ENCODE measurements at places on chromosomes 7 and 10.
A peak's percentile ranks its signal among the peaks of the same experiment; 100 is the strongest.

- DNase-seq, result no peak
Measured at GRCh38 chr10:18136073-18136791, 4.0 kb upstream of the CACNB2 start.

GRCh38 chr7:139116999-139117398 lies 7.5 kb upstream of the ZC3HAV1 start:
- no peak for DNase-seq

DNA sequence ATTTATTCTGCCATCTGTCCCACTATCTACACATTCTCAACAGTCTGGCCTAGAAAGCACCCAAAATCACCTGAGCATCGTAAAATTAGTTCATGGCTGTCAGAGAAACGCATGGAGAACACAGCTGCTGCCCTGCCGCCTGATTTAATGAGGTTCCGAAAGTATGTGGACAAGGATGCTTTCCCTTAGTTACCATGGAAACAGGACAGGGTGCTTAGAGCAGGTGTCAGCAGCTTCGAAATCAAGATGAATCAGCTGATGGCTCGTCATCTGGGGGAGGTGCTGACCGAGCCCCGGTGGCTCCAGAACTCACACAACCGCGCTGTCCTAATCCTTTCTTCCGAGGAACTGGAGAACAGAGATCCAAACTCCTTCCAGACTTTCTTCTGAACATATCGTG lies 151.5 kb downstream of the TEX36 start:
- no peak for DNase-seq

DNA sequence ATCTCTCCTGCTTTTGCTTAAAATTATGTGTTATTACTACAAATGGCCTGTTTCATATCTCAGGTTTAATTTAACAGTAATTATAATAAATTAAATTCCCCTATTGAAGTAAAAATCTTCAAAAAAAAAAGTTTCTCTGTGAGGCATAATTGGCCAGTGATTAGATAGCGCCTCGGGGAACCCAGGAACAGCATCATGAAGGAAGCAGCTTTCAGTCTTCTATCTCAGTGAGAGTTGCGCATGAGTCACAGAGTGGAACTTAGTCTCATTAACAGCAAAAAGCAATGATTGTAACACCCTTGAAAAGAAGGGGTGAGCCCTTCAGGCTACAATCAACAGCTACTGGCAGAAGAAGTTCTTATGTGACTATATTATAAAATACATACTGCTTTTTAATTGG lies 506.2 kb upstream of the ZWINT start:
- DNase-seq, result no peak

DNA sequence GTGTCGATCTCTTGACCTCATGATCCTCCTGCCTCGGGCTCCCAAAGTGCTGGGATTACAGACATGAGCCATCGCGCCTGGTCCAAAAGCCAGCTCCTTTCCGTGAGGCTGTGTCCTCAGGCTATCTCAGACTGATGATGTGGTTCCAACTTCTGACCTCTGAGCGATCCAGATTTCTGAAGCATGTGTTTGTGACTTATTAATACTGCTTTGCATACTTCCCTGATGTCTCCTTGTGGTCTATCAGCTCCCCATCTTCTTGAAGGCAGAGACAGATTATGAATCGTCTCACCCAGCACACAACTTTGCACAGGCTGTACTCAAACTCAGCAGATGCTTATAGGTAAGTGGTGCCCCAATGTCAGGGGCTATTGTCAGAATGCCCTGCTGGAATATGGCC lies 2.0 kb upstream of the PLPP4 start:
- DNase-seq, result no peak

GRCh38 chr10:47361293-47361692 lies 13.1 kb downstream of the RBP3 start:
- no peak for DNase-seq

DNA sequence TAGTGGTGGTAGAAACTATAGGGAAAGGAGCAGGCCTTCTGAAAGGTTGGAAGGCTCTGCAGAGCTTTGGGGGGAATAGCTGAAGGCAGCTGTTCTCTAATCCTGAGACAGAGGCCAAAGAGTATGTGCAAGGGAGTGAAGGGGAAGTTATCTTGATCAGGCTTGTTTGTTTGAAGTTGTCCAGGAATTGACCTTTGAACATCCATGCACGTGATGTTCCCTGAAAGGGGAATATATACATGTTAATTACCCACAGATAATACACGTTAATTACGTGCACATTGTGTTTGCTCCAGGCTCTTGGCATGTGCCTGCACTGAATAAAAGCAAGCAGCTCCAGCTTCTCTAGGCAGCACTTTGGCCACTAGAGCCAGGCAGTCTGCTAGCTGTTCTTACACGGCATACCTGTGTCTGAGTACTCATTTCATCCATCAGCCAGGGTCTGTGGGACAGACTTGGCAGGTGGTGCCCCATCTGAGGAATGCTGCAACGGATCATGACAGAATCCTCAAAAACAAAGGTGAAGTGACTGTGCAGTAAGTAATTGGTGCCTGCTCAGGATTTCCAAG lies 18.0 kb upstream of the STARD3NL start:
- no peak for DNase-seq

- DNase-seq, result no peak
Measured at GRCh38 chr10:5904227-5904626, 14.2 kb downstream of the FBH1 start.

GRCh38 chr10:100100651-100101184 lies 19.0 kb upstream of the CPN1 start:
- no peak for DNase-seq

DNA sequence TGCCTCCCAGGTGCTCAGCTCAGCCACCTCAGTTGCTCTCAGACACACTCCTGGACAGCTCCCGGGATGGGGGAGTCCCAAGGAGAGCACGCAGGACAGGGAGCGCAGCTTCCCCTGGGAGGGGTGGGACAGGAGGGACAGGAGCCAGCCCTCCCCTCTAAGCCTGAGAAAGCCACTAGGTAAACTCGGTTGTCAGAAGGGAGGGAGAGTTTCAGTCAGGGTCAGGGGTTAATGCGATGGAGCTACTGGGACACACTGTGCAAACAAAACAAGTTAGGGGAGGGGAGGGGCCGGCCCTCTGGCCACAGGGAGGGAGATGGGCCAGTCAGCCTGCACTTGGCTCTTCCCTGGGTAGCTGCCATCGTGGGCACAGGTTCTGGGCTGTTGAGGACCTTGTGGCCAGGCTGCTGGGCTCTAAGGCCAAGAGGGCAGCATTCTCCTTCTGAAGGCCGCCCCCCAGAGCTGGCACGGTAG lies 31.1 kb downstream of the KAZALD1 start:
- DNase-seq, result no peak

DNA sequence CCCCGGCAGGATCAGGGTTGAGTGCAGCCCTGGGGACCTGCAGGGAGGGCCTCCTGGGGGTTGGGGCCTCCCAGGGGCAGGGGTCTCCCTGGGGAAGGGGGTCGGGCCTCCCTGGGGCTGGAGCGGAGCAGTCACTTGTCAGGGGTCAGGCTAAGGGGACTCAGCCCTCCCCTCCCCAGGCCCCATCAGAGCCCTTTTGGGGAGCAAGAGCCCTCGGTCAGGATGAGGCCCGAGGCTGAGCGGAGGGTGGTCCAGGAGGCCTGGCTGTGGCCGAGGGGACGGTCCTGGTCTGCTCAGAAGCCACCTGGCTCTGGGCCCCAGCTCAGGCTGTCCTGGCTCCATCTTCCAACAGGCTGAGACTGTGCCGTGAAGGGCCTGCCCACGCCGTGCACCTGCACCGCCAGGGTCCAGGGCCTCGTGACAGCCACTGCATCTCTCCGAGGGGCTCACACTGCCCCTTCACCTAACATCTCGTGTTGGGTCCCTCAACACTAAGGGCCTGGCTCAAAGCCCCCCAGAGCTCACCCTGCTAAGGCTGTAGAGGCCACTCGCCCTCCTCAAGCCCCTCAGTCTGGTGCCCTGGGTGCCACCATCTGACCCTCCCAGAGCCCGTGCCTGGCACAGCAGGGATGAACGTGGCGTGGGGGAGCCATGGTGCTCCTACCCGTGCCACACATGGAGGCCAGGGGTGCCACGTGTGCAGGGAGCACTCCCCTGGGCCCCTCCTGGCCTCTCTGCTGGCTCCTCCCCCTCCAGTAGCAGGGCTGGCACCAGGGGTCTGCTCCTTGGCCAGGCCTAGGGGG lies 12.9 kb downstream of the BHLHA15 start:
- DNase-seq, result no peak

DNA sequence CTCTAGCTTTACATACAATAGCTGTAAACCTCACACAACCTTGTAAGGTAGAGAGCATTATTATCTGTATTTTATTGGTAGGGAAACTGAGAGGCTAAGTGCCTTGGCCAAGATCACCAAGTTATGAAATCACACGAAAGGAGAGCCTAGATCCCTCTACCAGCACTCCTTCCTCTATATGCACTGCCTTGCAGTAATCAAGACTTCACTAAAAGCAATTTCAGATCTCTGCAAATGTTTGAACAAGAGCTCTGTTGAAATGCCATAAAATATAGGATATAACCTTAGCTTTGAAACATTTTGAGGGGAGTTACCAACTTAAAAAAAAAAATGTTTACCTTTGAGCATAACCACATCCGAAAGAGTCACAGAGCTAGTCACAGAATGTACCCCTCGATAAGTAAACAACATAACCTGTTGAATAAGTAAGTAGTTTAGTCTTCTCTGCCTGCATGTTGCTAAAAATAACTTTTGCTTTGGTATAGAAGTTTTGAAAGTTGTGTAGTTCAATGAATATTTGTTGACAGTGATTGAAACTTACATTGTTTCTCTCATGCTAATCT lies 709.4 kb downstream of the AUTS2 start:
- DNase-seq, result no peak

DNA sequence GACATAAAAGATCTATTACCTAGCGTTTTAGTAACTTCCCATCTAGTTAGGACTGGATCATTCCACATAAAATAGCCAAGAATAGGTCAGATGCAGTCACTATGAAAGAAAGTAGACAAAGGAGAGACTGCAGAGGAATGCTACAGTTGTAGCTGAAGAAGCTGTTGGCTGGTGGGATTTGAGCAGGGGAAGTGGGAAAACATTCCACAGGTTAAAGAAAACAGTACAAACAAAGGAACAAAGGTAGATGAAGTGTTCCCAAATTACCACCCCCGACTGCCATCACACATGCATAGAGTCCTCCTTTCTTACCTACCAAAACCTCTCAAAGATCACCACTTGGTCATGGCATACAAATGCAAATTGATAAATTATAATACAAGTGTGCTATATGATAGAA lies 41.8 kb downstream of the DLD start:
- no peak for DNase-seq

- no peak for DNase-seq
Measured at GRCh38 chr7:33981671-33982424, 76.5 kb downstream of the BMPER start.

DNA sequence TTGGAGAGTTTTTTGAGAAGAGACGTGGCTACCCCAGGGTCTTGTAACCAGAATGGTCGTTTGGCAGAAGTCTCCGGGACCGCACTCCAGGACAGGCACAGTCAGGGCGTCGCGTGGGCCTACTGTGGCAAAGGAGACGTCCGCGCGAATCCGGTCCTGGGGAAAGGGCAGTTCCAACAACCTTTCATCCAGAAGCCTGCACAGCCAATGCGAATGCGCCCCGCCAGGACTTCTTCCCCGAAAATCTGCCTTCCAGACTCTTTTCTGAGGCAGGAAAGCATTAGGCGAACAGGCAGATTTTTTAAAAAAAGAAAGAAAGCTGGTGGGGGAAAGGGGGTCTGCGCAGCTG lies 2.0 kb downstream of the HPSE2 start:
- no peak for DNase-seq

DNA sequence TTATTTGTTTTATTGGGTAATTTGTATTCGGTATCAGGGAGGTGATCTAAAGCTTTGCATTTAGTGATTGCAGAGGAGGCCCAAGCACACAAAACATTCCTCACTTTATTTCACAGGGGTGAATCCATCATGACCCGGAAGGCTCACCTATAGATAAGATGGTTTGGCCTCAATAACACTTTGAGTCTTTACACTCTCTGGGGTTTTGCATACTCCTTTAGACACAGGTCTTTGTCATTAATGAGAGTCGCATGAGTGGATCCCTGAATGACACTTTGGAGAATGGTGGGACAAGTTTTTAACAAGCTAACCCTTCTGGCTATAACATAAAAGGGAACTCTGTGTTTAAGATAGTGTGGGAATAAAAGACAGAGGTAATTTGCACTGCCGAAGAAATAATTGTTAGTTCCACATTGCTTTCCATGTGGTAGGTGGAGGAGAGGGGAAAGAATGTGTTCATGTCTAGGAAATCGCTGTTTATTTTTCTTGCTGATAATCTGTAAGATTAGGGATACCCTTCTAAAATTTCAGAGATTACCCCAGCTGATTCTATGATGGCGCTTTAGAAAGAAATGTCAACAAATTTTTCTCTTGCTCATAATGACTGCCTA lies 455.8 kb downstream of the TFEC start:
- no peak for DNase-seq

- peak; percentile 47 for DNase-seq
Measured at GRCh38 chr10:73931767-73932619, 21.1 kb downstream of the PLAU start.

GRCh38 chr10:75572478-75572877 lies 141.1 kb downstream of the LRMDA start:
- DNase-seq, result no peak

DNA sequence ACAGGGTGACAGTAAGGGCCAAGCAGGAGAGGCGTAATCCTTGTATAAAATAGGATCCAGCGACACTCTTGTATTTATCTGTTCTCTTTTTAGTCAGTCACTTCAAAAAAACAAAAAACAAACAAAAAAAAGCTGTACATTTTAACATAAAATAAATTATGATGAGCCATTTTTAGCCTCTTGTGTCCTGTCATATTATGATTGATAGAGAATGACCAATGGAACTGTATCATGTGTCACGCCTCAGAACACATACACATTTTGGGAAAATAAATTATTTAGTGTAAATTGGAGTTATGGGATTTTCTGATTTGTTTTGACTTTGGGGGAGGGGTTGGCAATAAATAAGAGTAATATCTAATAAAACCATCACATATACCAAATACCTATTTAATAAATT lies 79.3 kb upstream of the SAMD8 start:
- DNase-seq, result no peak

DNA sequence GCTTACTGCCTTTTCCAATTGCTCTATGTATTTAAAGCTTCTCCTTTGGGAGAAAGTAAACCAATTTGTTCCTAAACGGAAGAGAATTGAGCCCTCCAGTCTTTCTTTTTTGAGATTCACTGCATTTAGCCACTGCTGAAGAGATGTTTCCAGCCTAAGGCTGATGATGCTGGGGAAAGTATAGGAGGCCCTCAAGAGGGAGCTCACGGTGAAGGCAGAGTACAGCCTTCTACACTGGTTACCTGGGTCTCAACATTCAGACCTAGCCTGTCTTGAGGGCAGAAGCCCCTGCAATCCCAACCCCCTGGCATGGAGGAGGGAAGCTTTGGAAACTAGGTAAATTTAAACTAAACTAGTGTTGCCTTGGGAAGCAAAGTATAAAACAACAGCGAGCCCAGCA lies 316.7 kb upstream of the TPK1 start:
- DNase-seq, result no peak

All from activated gamma-delta T cell treated with anti-CD3 and anti-CD28 coated beads, Interleukin-2, amount 50 U/mL, for 16 hours (primary cell).